ENCODE measurements at places on chromosomes 1 and 21.

DNA sequence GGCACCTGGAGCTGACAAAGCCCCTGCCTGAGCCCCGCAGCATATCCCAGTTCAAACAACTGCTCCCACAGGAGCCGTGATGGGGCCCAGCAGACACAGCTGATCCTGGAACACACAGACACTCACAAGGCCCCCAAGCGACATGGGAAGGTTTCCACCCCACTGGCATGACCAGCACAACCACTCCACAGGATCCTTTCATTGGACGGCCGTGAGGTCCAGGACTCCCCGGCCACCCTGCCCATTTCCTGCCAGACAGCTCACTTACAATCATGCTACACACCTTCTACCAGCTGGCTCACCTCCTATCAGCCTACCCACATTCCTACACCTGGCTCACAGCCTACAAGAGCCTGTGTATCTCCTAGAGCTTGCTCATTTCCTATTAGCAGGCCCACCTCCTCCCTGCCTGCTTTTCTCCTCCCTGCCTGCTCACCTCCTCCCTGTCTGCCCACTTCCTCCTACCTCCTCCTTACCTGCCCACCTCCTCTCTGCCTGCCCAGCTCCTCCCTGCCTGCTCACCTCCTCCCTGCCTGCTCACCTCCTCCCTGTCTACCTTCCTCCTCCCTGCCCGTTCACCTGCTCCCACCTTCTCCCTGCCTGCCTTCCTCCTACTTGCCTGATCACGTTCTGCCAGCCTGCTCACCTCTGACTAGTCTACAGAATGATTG lies 73.9 kb downstream of the MATN1 start:
- DNase-seq, result no peak

- no peak for DNase-seq
Measured at GRCh38 chr21:42782723-42783242, 96.6 kb downstream of the WDR4 start.

DNA sequence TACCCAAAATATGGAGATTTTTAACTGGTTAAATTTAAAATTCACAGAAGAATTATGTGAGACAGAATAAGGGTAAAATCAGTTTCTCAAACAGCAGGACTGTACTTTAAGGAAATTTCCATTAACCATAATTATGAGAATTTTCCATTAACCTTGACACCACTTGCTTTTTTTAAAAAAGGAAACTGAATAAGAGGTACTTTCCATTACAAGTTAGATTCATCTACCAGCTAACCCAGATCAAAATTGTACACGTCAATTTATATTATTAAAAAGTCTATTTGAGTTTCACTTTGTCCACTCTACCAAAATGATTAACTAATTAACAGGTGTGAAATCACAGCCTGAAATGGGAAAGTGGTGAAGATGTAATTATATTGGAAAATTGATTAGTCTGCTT lies 414.5 kb downstream of the DPYD start:
- no peak for DNase-seq

GRCh38 chr1:200483491-200484143 lies 73.8 kb upstream of the ZNF281 start:
- DNase-seq, result no peak

- no peak for DNase-seq
Measured at GRCh38 chr1:214664651-214665433, 61.8 kb downstream of the CENPF start.

DNA sequence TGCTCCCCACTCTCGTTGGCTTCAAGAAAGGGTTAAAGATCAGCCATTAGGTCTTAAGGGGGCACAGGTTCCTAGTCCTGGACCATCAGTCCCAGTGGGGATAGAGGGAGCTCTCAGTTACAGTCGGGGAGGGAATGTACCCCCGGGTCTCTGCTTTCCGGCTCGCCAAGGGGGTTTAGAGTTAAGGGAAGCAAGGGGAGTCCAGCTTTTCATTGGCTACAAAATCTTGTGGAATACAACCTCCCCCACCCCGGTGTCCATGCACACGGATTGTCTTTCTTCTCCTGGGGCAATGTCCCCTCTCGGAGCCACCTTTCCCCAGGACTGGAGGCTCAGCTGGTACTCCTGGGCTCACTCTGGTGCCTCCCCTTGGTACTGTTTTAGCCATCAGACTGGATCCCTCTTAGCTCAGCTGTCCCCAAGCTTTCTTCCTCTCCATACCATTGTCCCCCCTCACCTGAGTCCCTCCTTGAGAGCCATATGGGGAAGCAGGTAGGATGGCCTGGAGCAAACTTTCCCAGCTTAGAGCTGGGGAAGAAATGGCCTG lies at the start of gene A3GALT2:
TSS of gene A3GALT2 (minus strand) at position 480 of the 547 bp plus-strand sequence. CDS start at position 480, 0 bp downstream.
- DNase-seq, result no peak

DNA sequence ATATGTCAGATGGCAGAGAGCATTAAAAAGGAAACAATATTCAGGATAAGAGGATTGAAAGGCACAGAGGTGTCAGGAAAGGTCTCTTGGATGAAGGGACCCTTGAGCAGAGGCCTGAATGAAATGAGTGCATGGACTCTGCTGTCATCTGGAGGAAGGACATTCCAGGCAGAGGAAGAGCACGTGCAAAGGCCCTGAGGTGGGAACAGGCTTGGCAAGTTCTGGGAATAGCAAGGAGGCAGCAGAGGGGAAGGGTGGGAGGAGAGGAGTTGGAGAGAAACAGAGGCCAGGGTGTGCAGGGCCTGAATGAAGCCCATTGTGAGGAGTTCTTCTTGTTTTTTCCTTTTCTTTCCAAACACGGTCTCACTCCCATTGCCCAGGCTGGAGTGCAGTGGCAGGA lies 59.0 kb upstream of the RUNX3 start:
- DNase-seq, result no peak

DNA sequence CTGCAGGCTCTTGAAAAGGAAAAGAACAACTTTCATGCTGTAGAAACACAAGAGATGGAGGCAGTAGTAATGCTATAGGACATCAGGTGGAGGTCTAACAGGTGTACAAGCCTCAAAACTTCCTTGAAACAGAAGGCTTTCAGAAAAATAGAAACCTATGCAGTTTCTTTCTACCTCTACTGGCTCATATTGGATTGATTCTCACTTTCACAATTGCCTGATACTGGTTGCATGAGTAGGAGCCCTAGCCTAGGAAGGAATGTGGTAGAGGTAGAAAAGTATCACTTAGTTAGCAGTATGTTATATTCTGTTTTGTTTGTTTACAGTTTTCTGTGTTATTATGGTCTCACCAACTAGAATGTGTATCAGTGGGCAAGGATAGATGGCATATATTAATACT lies 175.4 kb upstream of the GORAB start:
- no peak for DNase-seq

GRCh38 chr1:2961661-2962060 lies 59.6 kb upstream of the ACTRT2 start:
- no peak for DNase-seq

DNA sequence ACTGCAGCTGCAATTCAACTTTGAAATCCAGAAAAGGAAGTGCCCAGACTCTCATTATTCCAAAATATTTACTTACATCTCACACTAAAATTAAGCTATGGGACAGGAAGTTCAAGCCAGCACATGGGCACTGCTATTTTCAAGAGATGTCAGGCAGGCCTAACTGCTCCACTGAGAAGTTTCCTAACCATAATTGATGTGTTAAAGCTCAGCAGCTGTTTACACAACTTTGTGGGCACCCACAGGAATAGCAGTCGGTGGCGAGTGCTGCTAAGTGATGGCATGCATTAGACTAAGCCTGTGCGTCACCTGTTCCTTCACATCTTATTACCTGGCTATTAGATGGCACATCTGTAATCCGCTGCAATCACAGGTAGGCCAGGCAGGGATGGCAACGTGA lies 303.3 kb upstream of the DAB1 start:
- no peak for DNase-seq

- no peak for DNase-seq
Measured at GRCh38 chr1:157753611-157754010, 23.3 kb downstream of the FCRL2 start.

- peak; percentile 29 for DNase-seq
Measured at GRCh38 chr1:111030590-111030989, 66.9 kb upstream of the LRIF1 start.

DNA sequence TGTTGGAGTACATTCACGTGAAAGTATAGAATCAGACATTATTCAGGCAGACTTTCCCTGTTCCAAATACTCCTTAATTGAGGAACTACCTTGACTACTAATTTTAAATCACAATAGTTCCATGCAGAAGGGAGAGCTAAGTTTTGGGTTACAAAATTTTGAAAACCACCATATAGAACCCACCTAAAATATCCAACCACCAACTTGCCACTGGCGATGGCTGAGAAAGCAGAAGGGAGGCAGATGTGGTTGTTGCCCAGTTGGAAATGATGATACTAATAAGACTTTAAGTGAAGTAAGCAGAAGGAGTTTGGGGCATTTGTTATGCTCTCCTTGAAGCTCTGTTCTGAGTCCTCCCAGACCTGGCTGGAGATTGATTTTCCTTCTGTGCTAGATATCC lies 190.7 kb downstream of the HLX start:
- no peak for DNase-seq

- DNase-seq, result no peak
Measured at GRCh38 chr1:64122588-64122987, 80.8 kb upstream of the UBE2U start.

DNA sequence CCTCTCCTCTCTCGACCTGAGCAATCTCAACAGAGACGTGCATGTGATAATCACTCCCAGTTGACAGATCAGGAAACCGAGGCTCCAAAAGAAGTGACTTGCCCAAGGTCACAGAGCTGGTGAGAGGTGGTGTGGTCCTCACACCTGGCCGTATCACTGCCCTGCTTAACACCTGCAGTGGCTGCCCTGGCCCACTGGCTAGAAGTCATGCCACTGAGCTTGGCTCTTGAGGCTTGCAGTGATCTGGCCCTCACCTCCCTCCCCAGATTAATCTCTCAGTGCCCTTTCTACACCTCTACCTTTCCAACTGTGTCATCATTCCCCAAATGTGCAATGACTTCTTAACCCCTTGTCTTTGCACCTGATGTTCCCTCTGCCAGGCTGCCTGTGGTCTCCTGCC lies 38.8 kb downstream of the CDCP2 start:
- DNase-seq, result no peak

DNA sequence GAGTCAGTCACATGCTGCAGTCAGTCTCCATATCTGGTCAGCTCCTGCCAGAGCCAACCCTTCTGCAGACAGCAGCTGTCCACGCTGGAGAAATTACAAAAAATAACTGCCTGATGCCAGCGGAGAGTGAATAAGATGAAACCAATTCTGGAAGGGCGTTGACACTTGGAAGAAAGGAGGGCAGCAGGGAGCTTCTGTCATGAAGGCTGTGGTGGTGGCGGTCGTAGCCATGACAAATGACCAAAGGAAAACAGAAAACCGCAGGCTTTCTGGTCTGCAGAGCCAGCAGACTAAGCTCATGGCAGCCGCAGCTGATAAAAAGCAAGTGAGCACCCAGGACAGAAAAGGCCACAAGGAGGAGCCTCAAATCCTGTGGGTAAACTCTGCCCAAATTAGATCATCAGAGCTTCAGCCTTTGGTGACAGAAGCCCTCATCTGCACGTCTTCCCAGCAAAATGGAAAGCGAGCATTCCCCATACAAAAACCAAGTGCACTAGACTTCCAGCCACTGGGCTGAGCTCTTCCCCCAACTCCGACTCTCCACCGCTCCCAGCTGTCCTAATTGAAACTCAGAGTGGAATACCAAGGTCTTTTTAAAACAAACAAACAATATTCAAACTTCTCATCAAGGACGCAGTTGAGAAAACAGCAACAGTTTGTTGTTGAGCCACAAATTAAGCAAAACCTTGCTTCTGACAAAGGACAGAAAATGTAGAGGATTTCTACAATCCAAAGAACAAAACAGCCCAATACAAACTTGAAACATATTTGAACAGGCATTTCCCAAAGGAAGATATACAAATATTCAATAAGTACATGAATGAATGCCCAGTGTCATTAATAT lies 28.7 kb downstream of the RSPH1 start:
- peak; percentile 25 for DNase-seq

DNA sequence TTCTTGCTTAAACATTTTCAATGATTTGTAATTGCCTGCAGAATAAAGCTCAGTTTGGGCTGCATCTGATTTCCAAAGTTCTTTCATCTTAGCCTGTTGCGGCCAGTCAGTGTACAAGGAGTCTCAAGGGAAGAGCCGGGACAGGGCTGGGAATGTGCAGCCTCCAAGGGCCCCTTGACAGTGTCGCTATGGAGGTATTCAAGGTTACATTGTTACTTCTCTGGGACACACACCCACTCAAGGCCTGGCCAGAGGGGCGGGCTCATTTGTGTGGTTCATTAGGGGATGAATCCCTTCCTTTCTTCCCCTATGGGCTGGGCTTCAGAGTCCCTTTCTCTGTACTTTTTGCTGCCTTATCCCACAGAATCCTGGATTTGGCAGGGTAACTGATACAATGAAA lies 107.6 kb upstream of the CSF3R start:
- DNase-seq, result no peak

DNA sequence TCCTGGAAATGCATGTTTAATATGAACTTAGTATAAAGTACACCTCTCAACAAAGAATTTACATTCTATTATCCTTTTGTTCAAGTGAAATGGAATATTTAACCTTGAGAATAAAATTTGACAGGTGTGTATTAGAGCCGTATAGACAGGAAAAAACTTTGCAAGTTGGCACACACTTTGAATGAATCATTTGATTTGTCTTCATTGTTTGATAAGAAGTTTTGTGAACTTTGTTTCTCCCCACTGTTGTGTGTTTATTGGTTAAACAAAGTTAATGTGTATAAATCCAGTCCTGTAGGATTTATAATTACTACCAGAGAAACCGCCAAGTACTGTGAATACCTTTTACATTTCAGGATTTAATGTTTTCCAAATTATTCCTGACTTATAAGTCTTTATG lies 2.0 kb downstream of the SYDE2 start:
- DNase-seq, result no peak

DNA sequence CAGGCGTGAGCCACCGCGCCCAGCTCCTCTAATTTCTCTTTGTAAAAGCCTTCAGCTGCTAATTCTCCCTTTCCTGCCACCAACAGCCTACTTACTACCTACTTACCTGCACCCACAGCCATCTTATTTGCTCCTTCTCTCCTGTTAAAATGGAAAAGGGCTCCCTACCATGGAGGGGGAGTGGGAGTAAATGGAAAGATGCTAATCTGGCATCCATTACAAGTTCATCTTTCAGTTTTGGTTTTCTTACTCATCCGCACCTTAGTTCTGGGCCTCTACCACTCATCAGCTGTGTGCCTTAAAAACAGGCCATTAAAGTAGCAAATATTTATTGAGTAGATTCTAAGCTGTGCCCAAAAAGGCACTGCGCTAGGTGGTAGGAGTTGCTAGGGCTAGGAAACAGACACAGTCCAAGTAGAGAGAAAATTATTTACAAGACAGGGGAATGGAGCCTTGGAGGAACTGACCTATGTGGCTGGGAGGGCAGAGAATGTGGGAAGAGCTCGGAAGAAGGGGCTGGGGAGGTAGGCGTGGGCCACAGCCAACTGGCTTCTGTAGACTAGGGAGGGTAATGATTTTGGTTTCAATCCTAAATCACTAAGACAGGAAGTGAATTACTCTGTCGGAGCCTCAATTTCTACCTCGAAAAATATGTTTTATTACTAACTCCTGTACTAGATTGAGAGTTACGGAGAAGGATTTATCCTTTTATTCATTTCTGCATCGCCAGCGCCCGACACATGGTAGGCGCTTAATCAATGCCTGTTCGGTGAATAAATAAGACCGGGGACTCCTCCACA lies 685 bp upstream of the DDI2 start:
- DNase-seq, result no peak

Data from NCI-H1092 (cell line).